ENCODE measurements at places on chromosomes 13 and 19. TPM values are rescaled to one million over a fixed set of nuclear protein-coding genes. Genes with fewer than 3 reads are reported as not detected.

Gene SUCLA2
- total RNA-seq, result 45.3 TPM

Gene CARM1
- total RNA-seq, result 88.0 TPM

Gene LGI4
- total RNA-seq, result not detected

- DNase-seq, result no peak
These were observed 8.8 kb upstream of the GIPR start for GRCh38 chr19:45659096-45659729.

DNA sequence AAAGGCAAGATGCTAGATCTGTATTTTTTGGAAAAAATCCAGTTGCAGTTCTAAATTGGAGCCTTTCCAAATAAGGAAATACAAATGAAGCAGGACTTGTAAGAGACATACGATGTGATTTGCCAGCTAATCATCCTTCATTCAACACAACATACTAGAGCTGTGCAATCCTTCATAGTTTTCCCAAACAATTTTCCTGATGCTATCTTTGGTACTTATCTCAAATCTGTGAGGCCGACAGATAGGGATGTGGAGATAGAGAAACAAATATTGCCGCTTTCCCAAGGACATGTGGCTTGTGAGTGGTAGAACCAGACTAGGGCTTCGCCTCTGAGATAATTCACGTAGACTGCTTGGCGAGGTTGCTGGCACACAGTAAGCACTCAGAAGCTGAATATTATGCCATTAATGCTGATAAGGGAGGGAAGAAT is 176.6 kb downstream of the LMO7 start:
- no peak for DNase-seq

- DNase-seq, result no peak
These were observed 97.6 kb upstream of the HTR2A start for GRCh38 chr13:46994492-46994891.

Measured in activated T-helper 1 cell treated with anti-CD3 and anti-CD28 coated beads, Interleukin-12 subunit alpha, Interleukin-12 subunit beta, Interleukin-2, Interleukin-4 antibody, amounts not matched to agents 30 ng/mL and 10 ng/mL and 1 ng/mL, durations not matched to agents 14 hours and 24 hours and 36 hours (primary cell).